ENCODE measurements at places on chromosomes 16 and 17. TPM values are rescaled to one million over a fixed set of nuclear protein-coding genes. Genes with fewer than 3 reads are reported as not detected.

DHRS7B gene
- 20.3 TPM for total RNA-seq

ZPBP2 gene
- total RNA-seq: not detected

TRIM72 gene
- total RNA-seq: 0.22 TPM

MAZ gene
- 139 TPM for total RNA-seq

NLRC3 gene
- total RNA-seq: 0.59 TPM

KIF19 gene
- total RNA-seq: 2.7 TPM

GPR142 gene
- total RNA-seq: 0.22 TPM

ADAM11 gene
- 16.3 TPM for total RNA-seq

ZG16B gene
- total RNA-seq: 0.59 TPM

ASPHD1 gene
- 4.2 TPM for total RNA-seq

- no peak for DNase-seq
These were observed 65.6 kb downstream of the SDR42E1 start for GRCh38 chr16:81945665-81946064.

GRCh38 chr17:46764000-46764708, 54.3 kb downstream of the WNT3 start:
- DNase-seq: no peak

DNA sequence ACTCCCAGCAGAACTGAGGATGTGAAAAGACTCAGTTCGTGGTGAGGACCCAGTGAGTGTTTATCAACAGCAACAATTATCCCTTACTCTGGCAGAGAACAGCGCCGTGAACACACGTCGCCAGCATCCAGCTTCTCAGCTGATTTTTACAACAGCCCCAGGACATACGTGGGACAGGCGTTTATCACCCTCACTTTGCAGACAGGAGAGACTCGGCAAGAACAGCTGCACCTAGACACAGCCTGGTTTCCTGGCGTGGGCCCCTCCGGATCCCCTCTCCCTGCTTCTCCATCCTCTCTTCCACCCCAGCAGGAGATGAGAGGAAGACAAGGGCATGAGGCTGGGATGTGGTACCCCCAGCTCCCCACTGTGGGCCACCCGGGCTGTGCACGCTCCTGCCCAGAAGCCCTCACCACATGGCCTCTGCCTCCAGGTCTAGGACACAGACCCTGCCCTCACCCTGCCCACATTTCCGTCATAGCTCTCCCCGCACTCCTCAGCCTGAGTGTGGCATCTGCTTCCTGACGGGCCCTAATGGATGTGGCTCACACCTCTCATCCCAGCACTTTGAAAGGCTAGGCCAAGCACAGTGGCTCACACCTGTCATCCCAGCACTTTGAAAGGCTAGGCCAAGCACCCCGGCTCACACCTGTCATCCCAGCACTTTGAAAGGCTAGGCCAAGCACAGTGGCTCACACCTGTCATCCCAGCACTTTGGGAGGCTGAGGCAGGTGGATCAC, 17.5 kb downstream of the ABR start:
- no peak for DNase-seq

DNA sequence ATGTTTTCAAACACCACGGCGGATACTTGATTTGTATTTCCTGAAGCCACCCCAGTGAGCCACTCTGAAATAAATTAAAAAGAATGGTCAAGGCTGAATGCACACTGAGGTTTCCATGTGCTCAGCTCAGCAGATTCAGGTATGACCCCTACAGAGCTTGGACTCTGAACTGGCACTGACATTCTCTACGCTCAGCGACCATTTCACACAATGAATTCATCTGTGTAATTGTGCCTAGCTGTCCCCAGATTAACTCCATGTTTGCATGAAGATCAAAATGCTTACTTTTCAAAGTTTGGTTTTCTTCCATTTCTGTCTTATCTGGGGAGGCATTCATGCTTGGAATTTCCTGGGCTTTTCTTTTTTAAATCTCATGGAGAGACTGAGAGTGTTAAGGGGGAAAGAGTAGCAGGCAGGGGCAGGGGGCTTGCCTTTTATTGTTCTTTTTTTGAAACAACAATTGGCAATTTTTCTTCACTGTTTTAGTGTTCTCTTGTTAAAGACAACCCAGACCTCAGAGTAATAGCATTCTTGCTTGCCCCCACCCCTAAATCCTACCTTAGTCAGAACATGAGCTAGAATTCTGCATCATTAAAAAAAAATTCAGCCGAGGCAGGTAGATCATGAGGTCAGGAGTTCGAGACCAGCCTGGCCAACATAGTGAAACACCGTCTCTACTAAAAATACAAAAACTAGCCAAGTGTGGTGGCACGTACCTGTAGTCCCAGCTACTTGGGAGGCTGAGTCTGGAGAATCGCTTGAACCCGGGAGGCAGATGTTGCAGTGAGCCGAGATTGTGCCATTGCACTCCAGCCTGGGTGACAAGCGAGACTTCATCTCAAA, 85.5 kb upstream of the HNF1B start:
- peak; percentile 57 for DNase-seq

DNA sequence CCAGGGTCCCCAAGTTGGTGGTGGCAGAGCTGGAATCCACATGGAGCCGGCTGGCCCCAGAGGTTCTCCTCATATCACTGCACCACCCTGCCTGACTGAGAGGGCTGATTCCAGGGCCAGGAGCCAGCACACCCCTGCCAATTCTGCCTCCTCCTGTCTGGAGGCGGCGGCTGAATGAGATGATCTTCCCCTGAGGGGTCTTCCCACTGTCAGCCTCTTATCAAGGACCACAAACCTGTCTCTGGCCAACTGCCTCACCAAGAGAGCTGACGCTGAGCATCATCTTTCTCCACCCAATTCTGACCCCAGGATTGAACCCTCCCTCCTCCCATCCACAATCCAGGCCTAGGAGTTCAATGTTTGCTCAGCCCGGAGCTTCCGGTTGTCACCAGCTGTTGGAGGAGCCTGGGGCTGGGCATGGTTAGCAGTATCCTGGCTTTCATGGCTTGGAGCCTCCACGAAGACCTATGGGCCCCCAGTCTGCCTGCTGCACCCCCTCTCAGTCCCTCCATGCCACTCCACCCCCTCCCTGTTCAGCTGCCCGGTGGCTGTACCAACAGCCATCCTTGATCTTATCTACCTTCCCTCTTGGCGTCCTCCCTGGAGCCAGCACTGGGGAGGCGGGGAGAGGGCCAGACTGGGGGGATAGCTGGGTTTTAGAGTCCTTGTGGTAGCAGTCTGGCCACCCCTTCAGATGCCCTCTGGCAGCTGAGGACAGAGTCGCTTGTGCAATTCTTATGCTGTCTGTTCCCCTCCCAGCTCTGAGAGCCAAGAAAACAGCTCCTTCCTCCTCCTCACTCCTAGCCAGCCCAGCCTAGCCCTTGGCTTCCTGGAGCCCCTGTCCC, 25.6 kb downstream of the ABCC3 start:
- no peak for DNase-seq

DNA sequence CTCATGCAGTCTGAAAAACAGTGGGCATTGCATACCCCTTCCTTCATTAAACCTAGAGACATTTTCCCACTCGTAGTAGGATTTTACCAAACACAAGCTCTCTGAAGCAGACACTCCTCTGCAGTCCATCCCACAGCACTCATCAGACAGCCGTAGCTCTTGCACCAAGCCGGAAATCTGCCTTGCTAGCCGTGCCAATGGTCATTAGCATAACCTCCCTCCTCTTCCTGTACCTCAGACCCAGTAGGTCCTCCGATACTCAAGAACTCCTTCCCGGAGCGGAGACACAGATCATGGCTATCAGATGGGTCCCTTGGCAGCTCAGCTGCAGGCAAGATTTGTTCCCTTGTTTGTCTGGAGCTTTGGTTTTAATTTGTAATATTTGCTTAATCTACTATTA, 483.1 kb upstream of the PSMD7 start:
- no peak for DNase-seq

DNA sequence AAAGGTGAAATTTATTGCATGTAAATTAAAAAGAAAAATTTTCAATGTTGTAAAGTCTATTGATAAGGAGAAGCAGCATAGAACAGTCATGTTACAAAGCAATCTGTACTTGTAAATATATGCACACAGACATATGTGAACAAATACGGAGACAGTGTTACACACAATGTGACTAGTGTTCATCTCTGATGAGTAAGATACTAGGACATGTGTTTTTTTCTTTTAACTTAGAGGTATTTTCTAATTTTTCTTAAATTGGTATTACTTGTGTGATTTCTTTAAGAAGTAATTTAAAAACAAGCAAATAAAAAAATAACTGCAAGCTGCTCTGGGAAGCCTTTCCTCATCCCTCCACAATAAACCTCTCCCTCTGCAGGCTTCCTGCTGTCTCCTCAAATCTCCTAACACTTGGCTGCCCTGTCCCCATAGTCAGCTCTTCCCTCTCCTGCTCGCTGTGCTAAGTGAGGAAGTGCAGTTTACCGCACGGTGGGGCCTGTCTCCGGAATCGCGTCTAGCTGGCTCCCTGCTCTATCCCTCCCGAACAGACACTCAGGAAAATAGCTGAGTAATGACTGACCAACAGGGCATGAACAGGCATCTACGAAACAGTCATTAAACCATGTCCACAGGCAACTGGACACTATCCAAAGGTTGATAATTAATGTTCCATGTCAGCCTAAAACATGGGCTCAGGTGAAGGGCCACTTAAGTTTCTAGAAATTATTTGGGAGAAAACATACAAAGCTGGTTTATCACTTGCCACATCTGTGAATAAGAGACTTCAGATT, 35.9 kb downstream of the CMTM4 start:
- DNase-seq: peak; percentile 77

DNA sequence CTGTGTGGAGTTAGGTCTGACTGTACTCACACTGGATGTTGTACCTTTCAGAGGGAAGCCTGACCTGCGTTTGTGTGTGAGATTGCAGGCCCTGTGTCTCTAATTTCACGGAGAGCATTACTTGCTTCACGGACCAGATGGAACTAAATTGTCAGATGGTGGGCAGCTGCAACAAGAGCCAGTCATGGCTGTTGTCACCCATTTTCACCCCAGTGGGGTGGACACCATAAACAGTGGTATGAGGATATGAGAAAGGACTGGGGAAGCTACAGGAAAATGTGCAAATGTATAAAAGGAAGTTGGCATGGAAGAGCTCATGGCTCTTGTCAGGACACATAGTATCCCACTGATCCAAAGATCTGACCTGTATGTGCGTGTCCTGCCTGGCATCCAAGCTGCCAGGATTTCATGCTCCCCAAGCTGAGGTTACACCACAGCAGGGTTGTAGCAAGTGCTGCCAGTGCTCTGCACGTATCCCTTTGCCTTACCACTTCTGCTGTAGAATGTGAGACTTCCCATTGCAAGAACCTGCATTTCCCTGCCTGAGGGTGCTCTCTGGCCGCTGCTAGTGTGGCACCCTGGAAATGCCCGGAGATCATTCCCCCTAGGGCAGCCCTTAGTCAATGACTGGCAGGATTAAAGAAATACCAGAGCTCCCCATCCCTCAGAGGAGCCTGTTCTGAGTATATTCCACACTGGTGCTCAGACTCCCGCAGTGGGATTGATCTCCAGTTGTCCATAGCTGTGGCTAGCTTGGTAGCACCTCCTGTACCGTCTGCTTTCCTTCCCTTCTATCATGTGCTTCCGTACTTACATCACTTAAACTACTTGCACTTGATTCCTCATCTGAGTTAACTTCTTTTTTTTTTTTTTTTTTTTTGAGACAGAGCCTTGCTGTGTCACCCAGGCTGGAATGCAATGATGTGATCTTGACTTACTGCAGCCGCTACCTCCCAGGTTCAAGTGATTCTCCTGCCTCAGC, 70.4 kb upstream of the TANC2 start:
- no peak for DNase-seq

GRCh38 chr17:21375757-21376080, 438 bp upstream of the KCNJ12 start:
- DNase-seq: no peak

DNA sequence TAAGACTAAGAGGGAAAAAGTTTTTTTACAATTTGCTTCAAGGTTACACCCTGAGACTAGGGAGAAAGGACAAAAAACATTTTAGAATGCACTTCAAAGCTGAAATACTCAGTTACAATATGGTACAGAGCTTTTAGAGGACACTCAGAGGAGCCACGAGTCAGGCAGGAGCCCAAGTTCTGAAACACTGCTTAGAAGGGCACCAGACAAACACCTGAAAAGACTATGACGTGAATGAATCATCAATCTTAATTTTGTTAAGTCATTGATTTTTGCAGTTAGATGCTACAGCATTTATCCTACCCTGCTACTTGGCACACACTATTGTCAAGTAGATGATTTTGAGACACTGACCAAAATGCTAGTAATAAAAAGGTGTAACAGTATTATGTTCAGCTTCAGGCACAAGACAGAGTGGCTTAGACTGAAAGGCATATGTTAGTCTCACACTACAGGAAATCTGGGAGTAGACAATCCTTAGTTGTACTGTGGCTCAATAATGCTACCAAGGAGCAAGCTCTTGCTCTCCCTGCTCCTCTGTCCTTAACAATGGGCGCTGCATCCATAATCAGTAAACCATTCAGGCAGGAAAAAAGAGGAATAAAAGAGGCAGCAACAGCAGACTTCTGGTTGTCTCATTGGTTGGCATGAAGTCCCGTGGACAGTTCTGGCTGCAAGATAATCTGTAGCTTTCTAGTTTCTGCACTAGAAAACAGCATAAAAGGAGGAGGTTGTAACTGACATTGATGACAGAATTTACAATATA, 151.8 kb downstream of the ABCA8 start:
- no peak for DNase-seq

DNA sequence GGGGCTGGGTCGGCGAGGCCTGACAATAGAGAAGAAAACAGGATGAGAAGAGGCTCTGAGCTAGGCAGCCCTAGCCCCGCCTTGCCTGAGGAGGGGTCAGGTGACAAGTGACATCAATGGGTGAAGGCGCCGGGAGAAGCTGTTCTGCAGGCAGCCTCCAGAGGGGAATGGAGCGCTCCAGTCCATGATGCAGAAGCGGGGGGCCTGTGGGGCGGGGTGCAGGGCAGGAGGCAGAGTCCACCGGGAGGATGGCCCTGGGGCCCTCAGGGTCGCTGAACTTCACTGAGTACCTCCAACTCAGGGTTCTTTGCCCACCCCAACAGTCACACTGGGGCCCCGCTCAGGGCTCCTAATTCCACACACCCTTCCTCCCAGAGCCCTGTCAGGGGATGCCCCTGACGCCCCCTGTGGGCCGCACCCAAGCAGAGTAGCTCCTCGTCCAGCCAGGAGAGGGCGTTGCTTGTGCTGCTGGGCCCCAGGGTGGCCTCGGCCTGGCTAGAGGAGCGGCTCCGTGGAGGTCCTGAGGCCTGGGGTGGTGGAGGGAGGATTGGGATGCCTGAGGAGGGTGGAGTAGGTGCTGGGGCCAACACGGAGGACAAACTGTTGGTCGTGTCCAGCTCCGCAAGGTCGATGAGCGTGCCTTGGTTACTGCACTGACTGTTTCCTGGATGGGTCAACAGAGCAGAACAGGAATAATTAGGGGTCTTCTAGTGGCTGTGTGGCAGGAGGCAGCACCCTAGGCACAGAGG, 20.8 kb downstream of the GGA3 start:
- no peak for DNase-seq

GRCh38 chr17:74803388-74803930, 27.3 kb upstream of the NAT9 start:
- DNase-seq: no peak

GRCh38 chr17:8762012-8762411, 3.7 kb upstream of the SPDYE4 start:
- DNase-seq: no peak

GRCh38 chr17:79862771-79863440, 23.7 kb upstream of the CBX4 start:
- no peak for DNase-seq
